ENCODE measurements at places on chromosomes 7 and 10.
A peak's percentile ranks its signal among the peaks of the same experiment; 100 is the strongest.

DNA sequence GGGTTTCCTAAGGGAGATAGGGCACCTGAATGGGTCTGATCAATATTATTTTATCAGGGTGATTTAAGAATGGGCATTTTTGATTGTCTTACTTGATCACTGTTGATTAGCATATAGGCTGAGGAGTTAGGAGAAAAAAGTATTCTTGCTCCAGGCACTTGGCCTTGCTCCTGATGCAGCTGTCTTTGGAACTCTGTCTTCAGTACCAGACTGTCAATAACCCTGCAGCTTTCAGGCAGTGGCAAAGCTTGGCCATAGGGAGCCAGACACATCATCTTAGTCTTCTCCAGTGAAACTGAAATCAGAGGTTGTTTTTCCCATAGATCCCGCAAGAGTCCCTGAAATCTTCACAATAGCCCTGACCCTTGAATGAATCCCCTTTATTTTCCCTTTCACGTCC is 47.2 kb downstream of the EXOC4 start:
- DNase-seq, result no peak

DNA sequence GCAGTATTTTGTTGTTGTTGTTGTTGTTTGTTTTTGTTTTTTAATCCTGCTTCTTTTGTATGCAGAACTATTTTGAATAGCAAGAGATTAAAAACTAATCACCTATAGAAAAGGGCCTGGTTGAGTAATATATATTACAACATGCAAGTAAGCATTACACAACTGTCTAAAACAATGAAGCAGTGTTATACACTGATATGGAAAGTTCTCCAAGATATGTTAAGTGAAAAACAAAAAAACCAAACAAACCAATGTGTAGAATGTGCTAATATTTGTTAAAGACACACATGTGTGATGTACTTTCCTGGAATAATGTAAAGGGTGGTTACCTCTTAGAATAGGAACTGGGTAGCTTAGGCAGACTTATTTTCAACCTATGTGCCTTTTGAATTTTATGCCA is 117.4 kb downstream of the ZNF365 start:
- no peak for DNase-seq

- no peak for DNase-seq
Measured at GRCh38 chr10:49653273-49653929, 26.1 kb upstream of the C10orf53 start.

- no peak for DNase-seq
Measured at GRCh38 chr7:23742051-23742450, 32.0 kb downstream of the STK31 start.

DNA sequence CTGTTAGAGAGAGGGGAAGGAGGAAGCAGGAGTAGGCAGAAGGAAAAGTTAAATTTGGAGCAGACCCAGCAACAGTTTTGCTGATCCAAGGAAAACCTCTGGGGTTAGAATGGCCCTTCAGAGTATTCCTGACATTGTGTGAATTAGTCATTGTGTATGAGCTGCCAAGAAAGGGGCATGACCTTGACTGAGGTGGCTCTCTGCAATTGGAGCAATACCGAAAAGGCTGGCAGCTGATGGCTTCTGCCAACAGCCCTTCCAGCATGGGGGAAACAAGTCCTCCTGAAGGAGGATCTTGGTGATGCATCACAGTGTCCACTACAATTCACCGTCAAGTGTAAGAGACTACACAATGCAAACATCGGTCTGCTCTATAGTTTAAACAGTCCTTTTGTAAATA is 20.6 kb upstream of the WASL start:
- DNase-seq, result peak; percentile 45

DNA sequence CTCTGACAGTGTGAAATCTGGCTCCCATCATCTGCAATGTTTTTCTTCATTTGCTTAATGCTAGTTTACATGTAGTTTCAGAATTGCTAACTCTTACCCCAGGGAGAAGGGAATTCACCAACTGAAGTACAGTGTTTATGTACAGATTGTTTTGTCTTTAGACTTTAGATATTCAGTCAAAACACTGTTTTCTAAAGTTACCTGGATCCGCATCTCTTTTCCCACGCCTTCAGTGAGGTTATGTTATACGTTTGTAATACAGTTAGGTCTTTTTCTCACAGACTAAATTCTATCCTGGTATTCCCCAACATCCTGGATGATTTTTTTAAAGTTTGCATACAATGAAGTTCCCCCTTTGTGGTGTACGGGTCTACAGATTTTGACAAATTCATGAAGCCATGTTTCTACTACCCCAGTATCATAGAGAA is 3.2 kb upstream of the LYZL1 start:
- no peak for DNase-seq

- DNase-seq, result no peak
Measured at GRCh38 chr7:86643561-86644281, at the start of gene GRM3. TSS of gene GRM3 (plus strand) at chr7:86643909. CDS start at chr7:86765146, 121,237 bp downstream.

GRCh38 chr7:112022128-112022527 is 184.1 kb downstream of the DOCK4 start:
- no peak for DNase-seq

DNA sequence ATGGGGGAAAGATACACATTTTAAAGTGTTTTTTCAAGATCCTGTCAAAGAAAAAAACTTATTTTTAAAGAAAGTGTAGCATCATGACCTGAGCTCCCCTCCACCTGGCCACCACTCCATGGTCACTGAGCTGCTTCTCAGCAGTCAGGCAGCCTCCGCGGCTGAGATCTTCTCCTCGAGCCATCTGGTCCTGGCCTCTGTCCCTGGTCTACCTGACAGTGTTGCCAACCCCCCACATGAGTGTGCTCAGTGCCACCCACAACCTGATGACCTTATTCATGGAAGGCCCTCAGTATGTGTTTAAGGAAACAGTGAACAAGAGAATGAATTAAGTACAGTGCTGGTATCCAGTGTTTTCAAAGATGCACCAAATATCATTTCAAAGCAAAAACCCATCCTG is 694.5 kb upstream of the NRP1 start:
- no peak for DNase-seq

GRCh38 chr10:69303632-69304051 is 25.3 kb downstream of the HK1 start:
- no peak for DNase-seq

DNA sequence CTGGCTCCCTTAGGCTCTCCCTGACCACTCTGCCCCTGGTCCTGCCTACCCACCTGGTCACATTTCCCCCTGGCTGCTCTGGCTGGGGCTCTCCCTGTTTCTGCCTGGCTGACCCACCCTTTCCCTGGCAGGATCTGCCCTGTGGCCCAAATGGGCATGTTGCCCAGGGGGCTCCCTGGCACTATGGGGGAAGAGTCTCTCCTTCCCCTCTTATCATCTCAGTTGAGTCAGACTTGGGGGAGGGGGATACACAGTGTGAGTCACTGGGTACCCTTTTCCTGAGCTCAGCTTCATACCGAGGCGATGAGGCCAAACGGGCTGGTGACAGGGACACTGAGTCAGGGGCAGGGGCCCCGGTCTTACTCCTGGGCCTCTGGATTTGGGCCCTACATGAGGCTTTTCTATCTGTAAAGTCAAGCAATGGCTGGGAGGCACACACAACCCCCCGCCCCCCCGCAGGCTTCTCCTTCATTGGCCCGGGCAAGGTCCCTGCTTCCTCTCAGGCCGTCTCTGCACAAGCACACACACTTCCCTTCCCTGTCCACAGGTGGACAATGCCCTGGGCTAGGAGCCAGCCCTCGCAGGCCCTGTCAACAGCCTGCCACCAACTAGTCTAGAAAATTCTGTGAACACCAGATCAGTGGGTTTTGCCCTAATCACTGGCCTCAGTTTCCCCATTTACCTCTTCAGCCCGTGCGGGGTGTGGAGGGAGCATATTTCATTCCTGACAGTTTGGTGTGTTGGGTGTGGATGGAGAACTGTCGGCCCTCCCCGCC is 627 bp upstream of the FLNC start:
- no peak for DNase-seq

DNA sequence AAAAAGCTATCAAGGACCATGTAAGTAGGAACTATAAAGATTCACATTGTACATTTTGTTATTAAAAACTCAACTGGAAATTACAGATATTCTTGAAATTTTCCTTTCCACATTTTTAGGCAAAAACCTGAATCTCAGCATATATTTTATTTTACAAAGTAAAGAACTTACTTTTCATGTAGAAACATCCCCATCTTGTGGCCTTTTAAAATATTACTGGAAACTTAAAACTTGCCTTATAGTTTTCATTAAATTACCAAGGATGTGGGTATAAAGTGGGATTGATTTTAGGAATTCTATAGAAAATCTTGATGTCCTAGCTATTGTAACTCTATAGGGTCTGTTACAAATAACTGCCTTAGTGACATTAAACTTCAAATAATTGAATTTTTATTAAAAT is 10.6 kb downstream of the DBF4 start:
- no peak for DNase-seq
